ENCODE measurements at places on chromosomes 4 and X.
A peak's percentile ranks its signal among the peaks of the same experiment; 100 is the strongest.

DNA sequence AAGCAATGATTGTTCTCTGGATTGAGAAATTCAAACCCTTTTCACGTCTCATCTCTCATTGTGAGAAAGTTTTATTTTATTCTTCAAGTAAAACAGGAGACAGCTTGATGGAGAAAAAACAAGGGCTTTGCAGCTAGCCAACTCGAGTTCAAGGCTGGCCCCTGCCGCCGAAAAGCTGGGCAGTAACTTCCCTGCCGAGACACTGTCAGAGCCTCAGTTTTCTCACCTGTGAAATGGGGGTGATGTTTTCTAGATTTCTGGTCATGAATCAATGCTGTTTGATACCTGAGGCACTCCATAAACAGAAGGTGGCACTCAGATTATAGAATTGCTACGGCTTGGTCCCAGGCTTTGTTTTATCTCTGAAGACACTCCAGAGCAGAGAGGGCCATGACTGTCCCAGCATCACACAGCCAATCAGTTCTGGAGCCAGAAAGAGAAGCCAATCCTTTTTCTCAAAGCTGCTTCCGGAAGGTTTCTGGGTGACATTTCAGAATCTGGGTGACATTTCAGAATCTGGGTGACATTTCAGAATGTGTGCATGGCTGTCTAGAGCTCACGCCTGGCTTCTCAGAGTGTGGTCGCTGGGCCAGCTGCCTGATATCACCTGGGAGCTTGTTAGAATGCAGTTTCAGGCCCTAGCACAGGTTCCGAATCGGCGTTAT lies 33.2 kb downstream of the HMX1 start:
- H3K27ac ChIP-seq = no peak overlapping the region
- H3K4me1 ChIP-seq = no peaks in the 10 kb centered on the region
- no peak overlapping the region for H3K4me3 ChIP-seq
- no peaks in the 10 kb centered on the region for H3K36me3 ChIP-seq
- H3K27me3 ChIP-seq = no peaks in the 10 kb centered on the region

GRCh38 chr4:680091-680490 lies 5.7 kb downstream of the MYL5 start:
- no peak for DNase-seq
- H3K4me1 ChIP-seq = no peaks in the 10 kb centered on the region
- H3K4me3 ChIP-seq = peak overlapping the region; percentile 30
- no peaks in the 10 kb centered on the region for H3K27me3 ChIP-seq

- no peak overlapping the region for H3K4me3 ChIP-seq
- peaks cover 7% of the 10 kb centered on the region for H3K4me1 ChIP-seq
- no peak overlapping the region for H3K27ac ChIP-seq
- H3K27me3 ChIP-seq = no peaks in the 10 kb centered on the region
- no peak for DNase-seq
- peaks cover 34% of the 10 kb centered on the region for H3K36me3 ChIP-seq
Observed at GRCh38 chr4:39124885-39125599, 57.3 kb upstream of the WDR19 start.

GRCh38 chrX:7582191-7582590 lies 260.8 kb upstream of the VCX start:
- no peaks in the 10 kb centered on the region for H3K27me3 ChIP-seq
- H3K27ac ChIP-seq = no peak overlapping the region
- no peaks in the 10 kb centered on the region for H3K4me1 ChIP-seq
- no peak for DNase-seq
- H3K36me3 ChIP-seq = no peaks in the 10 kb centered on the region
- no peak overlapping the region for H3K4me3 ChIP-seq

- no peaks in the 10 kb centered on the region for H3K27me3 ChIP-seq
- no peaks in the 10 kb centered on the region for H3K36me3 ChIP-seq
Observed at GRCh38 chr4:188032170-188032569, 36.6 kb downstream of the ZFP42 start.

GRCh38 chr4:154329268-154329868 lies 162.2 kb downstream of the DCHS2 start:
- H3K27me3 ChIP-seq = peaks cover 49% of the 10 kb centered on the region
- peaks cover 10% of the 10 kb centered on the region for H3K4me1 ChIP-seq
- no peak overlapping the region for H3K4me3 ChIP-seq
- no peak for DNase-seq

GRCh38 chr4:125948021-125948420 lies 633.3 kb downstream of the FAT4 start:
- DNase-seq = no peak
- no peaks in the 10 kb centered on the region for H3K27me3 ChIP-seq
- no peak overlapping the region for H3K27ac ChIP-seq
- no peaks in the 10 kb centered on the region for H3K36me3 ChIP-seq
- H3K4me3 ChIP-seq = no peak overlapping the region

- DNase-seq = no peak
- H3K4me3 ChIP-seq = no peak overlapping the region
- no peaks in the 10 kb centered on the region for H3K4me1 ChIP-seq
- H3K27ac ChIP-seq = no peak overlapping the region
Observed at GRCh38 chr4:13905543-13905942, 278.0 kb upstream of the BOD1L1 start.

- H3K4me3 ChIP-seq = no peak overlapping the region
- no peak for DNase-seq
- no peaks in the 10 kb centered on the region for H3K36me3 ChIP-seq
- no peak overlapping the region for H3K27ac ChIP-seq
Observed at GRCh38 chr4:186021461-186022167, 47.3 kb upstream of the TLR3 start.

GRCh38 chrX:13647709-13648212 lies 5.2 kb upstream of the TCEANC start:
- peaks cover 21% of the 10 kb centered on the region for H3K4me1 ChIP-seq
- peak overlapping the region; percentile 79 for H3K27ac ChIP-seq
- H3K36me3 ChIP-seq = no peaks in the 10 kb centered on the region
- H3K4me3 ChIP-seq = no peak overlapping the region
- no peaks in the 10 kb centered on the region for H3K27me3 ChIP-seq
